ENCODE measurements at places on chromosomes 3 and 15. TPM values are rescaled to one million over a fixed set of nuclear protein-coding genes. Genes with fewer than 3 reads are reported as not detected.

DNA sequence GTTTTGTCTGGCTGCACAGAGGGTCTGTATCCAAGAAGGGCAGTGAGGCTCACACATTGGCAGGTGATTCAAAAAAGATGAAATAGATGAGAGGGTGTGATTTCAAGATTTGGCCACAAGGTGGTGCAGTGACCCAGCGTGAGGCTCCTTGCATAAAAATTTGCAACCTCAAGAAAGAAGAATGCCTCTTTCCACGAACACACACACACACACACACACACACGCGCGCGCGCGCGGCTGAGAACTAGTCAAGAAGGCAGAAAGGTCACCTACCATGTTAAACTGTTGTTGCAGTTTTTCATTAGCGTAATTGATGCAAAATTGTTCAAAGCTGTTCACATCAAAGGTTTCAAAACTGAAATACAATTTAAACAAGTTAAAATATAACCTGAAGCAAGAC is 39.2 kb downstream of the MYO5C start:
- DNase-seq = peak; percentile 69

DNA sequence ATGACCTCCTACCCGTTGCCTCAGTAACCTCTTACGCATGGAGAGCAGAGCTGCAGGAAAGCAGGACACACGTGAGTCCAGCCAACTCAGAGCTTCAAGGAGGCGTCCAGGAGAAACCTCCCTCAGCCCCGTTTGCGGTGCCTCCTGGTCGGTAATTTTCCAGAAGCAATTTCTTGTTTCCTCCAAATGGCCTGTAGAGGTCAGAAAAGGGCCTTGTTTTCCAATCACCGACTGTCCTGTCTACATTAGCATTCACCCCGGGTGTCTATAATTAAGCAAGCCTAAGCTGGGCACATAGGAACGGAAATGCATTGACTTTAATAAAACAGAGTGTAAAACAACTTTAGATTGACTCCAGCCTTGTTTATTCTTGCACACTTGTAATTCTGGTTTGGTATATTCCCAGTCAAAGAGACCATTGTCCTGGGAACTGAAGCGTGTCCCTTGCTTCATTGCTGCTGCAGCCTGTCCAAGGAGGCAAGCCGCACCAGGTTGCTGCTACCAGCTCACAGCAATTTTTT is 836.2 kb downstream of the AGBL1 start:
- DNase-seq = no peak

DNA sequence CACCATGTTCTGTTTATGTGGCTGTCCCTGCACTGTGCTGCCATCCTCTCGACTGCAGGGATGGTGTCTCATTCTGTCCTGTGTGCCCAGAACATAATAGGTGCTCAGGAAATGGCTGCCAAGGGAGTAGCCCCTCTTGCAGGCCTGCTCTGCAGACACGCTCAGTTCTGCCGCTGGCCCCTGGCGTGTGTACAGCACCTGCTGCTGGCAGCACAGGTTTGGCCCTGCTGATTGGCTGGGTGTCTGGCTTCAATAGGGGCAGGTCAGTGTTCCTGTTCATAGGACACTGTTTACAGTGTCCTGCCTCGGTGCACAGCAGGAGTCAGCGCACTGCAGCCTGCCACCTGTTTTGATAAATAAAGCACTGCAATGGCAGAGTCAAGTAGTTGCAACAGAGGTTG is 146.9 kb downstream of the DNAJB8 start:
- no peak for DNase-seq

DNA sequence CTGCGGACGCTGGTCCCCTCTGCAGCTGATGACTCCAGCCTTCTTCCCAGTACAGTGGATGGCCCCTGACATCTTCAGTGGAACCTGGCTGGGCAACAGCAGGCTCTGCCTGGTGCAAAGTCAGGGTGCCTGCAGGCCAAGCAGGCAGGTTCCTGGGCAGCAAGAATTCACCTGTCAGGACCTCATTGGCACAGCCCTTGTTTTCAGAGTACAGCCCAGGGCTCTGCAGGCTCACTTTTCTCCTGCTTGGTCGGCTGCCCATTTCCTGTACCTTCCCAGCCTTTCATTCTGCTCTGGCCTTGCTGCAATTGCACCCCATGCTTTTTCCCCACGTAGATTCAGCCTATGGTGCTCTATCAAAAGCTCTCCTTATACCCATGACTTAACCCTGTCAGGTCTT is 56.0 kb downstream of the LRTM1 start:
- DNase-seq = no peak

- DNase-seq = no peak
These were observed 115.5 kb downstream of the SLC25A26 start for GRCh38 chr3:66336333-66336766.

DNA sequence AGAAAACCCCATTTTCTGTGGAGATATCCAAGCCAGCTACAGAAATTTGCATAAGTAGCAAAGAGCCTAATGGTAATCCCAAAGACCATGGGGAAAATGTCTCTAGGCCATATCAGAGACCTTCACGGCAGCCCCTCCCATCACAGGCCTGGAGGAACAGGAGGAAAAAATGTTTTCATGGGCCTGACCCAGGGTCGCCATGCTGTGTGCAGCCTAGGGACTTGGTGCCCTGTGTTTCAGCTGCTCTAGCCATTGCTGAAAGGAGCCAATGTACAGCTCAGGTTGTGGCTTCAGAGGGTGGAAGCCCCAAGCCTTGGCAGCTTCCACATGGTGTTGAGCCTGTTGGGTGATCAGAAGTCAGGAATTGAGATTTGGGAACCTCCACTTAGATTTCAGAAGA is 1150.7 kb downstream of the OTOL1 start:
- DNase-seq = no peak

GRCh38 chr15:101201411-101202174 is 50.3 kb downstream of the CHSY1 start:
- no peak for DNase-seq

GRCh38 chr15:72183781-72184164 is 13.8 kb downstream of the GRAMD2A start:
- DNase-seq = no peak

GRCh38 chr15:55461447-55461846 is 46.6 kb downstream of the DNAAF4 start:
- no peak for DNase-seq

- no peak for DNase-seq
These were observed 54.0 kb upstream of the DLG1 start for GRCh38 chr3:197352382-197352781.

DNA sequence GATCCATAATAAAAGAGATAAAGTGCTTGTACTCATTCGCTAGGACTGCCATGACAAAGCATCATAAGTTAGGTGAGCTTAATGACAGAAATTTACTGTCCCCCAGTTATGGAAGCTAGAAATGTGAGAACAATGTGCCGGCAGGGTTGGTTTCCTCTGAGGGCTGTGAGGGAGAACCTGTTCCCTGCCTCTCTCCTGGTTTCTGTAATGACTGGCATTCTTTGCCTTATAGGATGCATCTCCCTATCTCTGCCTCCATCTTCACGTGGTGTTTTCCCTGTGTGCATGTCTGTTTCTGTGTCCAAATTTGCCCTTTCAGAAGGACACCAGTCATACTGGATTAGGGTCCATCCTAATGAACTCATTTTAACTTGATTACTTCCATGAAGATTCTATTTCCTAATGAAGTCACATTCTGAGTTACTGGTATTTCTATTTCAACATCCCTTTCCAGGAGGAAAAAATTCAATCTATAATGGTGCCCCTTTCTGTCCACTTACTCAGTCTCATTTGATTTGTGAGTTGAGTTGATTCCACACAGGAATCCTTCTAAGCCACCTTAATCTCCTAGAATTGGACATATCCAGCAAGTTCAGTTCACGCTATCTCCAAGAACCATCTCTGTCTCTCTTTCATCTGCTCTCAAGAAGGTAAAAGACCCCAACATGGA is 71.2 kb upstream of the LIPC start:
- no peak for DNase-seq

- DNase-seq = no peak
These were observed 44.5 kb downstream of the GOLGA6L2 start for GRCh38 chr15:23402544-23402943.

DNA sequence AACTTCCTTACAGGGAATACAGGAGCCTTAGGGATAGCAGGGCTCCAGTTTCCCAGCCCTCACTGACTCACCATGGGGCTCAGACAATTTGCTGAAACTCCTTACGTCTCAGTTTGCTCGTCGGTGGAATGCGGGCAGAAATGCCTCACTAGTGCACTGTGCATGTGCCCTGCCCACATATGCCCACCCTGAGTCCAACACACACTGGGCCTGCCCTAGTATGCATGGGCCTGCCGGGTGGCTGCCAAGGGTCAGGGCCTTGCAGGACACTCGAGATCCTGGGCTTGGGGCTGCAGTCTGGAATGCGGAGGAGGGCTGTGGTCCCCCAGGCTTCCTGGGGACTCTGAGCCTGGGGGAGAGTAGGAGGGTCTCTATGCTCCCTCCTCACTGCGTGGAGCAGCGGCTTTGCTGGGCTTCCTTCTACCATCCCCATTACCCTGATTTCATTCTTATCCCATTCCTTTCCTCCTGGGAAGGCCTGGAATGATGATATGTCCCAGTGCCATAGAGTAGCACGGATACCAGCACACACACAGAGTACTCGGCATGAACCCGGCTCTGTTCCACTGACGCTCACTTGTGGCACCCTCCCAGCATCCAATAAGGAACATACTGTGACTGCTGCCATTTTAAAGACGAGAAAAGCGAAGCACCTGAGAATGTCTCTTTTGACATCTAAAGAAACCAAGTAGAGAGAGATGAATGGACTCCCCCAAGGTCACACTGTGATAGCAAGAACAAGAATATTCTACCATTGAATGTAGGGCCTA is 124.2 kb downstream of the ASB7 start:
- DNase-seq = no peak

GRCh38 chr15:31402003-31402402 is 75.4 kb downstream of the KLF13 start:
- no peak for DNase-seq

GRCh38 chr15:52005748-52006701 is 13.0 kb upstream of the MAPK6 start:
- no peak for DNase-seq

Gene LDHAL6B
- not detected for total RNA-seq

Gene GPR15
- not detected for total RNA-seq

Gene FES
- total RNA-seq = 43.1 TPM

Gene GABRR3
- total RNA-seq = not detected

Gene RARRES1
- total RNA-seq = 6.9 TPM

Gene A4GNT
- 0.42 TPM for total RNA-seq

Gene SLC6A20
- not detected for total RNA-seq

Measured in liver (tissue), 10 donors.